ENCODE measurements at places on chromosomes 3 and 15.

- peak; percentile 96 for DNase-seq
Observed at GRCh38 chr3:15287565-15288330, 44.6 kb downstream of the SH3BP5 start.

DNA sequence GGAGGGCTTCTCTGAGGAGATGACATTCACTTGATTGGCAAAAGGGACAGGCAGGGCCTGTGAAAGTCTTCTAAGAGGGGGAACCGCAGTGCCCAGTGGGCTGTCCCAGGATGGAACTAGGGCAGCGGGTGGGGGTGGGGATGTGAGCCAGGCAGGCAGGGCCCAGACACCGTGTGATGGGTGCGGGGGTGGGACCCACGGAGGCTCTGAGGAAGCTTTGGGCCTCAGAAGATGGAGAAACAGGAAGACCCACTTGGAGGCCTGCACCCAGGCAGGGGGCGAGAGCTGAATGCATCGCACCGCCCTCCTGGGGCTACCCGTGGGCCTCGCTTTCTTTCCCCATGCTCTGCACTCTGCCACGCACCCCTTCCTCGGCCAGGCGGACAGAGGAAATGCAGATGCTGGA lies 32.9 kb upstream of the ACAD9 start:
- DNase-seq = no peak

- DNase-seq = no peak
Observed at GRCh38 chr3:74592359-74592758, 22.1 kb downstream of the CNTN3 start.

DNA sequence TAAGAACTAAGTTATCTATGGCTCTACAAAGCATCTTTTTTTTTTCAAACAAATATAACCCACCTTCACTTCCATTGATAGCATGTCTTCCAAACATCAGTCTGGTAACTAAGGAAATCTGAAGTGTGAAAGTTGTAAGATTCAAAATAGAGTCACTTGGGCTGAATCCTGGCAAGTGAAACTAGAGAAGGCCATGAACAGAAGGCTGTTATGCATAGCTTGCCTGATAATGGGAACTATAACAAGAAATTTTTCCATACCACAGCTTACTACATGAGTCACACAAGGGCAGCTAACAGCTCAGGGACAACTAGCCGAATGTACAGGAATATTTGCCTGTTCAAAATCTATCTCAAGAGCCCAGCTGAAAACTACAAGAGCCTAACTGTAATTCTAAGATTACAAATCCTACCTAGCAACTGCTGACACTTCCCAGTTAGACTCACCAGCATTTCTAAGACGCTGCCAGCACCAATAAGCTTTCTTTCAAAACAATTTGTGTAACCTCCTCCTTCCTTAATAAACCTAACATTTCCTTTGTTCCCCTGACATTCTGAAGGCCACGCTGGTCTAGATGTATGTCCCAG lies 1066.5 kb downstream of the PLOD2 start:
- peak; percentile 71 for DNase-seq

DNA sequence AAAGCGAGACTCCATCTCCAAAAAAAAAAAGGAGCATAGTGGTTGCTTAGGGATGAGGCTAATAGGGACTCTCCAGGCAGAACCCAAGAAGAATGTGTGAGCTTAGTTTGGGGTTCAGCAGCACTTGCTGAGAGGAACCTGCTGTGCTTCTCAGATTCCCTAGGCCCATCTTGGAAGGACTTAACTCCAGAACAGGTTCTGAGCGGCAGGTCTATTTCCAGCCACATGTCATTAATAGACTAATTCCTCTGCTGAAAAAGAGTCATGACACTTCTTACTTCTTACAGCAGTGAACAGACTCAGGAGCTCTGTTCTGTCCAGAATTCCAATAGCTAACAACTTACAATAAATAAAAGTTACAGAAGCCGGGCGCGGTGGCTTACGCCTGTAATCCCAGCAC lies 22.5 kb downstream of the RHOA start:
- no peak for DNase-seq

DNA sequence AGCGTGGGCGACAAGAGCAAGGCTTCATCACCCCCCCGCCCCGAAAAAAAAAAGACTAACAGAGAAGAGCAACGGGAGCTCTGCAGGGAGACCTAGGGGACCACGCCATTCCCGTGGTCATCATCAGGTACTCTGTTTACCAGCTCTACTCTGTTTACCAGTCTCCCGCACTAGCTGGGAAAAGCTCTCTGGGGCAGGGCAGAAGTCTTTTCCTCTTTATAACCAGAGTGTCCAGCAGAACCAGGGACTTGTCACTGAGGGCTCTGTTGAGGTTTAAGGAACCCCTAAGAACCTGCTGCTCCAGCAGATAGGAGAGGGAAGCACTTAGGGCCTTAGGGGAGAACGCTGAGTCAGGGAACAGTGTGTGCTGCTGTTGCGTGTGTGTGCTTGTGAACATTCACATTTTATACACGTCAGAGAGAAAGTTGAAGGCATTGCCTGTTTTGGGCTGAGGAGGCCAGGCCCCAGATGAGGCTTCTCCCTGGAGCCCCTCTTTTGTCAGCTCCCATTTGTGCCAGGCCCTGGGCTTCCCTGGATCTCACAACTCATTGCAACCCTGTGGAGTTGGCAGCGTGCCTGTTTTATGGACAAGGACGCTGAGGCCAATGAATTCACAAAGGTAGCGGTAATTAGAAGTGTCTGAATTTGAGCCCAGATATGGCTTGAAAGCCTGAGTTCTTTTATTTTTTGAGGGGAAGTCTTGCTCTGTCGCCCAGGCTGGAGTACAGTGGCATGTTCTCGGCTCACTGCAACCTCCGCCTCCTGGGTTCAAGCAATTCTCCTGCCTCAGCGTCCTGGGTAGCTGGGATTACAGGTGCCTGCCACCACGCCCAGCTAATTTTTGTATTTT lies 24.2 kb upstream of the ERICH6 start:
- no peak for DNase-seq

- DNase-seq = peak; percentile 94
Observed at GRCh38 chr3:171838218-171838720, 4.9 kb upstream of the TMEM212 start.

- no peak for DNase-seq
Observed at GRCh38 chr3:65251375-65251774, 563.6 kb upstream of the ADAMTS9 start.

- no peak for DNase-seq
Observed at GRCh38 chr3:183555541-183556081, at the start of gene KLHL6. Gene KLHL6 (minus strand): TSS chr3:183555706. CDS start chr3:183555653, 53 bp downstream.

DNA sequence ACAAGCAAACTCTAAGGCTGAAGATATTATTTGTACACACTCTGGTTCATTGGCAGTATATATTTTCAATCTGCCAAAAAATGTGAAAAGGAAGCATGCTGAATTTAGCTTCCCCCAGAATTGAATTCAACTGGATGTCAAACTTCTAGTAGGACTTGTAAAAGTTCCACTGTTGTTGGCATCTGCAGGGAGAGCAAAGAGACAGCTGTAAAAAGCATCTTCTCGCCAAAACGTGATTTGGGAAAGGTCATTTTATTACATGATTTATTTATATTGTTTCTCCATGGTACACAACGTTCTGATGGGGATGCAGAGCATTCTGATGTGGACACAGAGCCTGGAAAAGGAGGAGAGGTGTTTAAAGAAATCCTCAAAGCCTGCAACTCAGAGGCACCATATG lies 196.7 kb upstream of the ADAMTS9 start:
- no peak for DNase-seq

GRCh38 chr3:189317911-189318310 lies 146.1 kb downstream of the TPRG1 start:
- no peak for DNase-seq

DNA sequence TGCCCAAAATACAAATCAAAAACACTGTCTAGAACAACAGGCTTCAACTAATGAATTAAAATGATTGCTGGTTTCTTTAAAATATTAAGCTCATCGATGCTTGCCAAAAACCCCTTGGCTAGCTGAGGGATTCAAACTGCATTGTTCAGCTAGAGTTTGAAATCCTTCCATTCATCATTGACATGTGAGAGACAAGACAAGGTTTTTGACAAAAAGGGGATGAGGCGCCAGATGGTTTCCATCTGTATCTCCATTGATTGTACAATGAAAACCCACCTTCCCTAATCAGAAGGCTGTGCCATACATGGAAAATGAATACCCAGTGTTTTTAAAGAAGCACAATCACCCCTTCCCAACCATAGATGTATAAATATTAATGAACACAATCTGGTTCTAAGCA lies 67.8 kb downstream of the THRB start:
- DNase-seq = no peak

GRCh38 chr3:59772416-59773408 lies 722.9 kb upstream of the CFAP20DC start:
- DNase-seq = no peak

GRCh38 chr15:76058714-76059319 lies 968 bp upstream of the TMEM266 start:
- DNase-seq = peak; percentile 8

- no peak for DNase-seq
Observed at GRCh38 chr3:46660003-46660402, 33.5 kb downstream of the ALS2CL start.

- DNase-seq = no peak
Observed at GRCh38 chr3:147613725-147614124, 204.6 kb downstream of the ZIC1 start.

- no peak for DNase-seq
Observed at GRCh38 chr15:41992151-41992802, 19.9 kb upstream of the EHD4 start.

DNA sequence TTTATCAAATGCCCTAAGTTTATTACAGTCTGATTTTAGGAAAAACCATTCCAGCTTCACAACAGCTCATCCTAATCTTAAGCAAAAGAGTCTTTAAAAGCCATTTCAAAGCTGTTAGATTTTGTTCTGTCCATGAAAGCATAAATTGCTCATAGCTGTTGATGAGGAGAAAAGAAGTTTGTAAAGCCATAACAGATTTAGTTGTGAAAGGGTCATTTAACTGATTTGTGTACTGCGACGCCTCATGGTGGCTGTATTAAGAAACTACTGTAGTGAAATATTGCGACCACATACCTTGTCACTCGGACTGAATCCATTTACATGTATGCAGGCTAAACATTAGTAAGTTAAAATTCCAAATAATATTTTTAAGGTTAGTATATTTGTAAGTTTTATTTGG lies 20.9 kb downstream of the BBX start:
- DNase-seq = peak; percentile 37

- DNase-seq = no peak
Observed at GRCh38 chr3:52874864-52875587, 22.3 kb downstream of the STIMATE start.

DNA sequence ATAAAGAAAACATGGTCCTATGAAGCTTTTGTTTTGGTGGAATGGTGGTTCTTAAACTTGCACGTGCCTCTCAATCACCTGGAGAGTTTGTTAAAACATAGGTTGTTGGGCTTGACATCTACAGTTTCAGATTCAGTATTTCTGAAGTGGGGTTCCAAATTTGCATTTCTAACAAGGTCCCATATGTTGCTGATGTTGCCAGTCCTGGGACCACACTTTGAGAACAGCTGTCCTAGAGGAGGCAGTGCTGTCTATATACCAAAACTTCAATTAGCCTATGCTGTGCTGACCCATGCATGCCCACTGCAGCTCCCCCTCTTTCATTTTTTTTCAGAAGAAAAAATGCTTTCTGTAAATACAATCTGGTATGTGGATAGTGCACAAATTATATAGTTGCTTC lies 31.3 kb downstream of the ALCAM start:
- DNase-seq = no peak

DNA sequence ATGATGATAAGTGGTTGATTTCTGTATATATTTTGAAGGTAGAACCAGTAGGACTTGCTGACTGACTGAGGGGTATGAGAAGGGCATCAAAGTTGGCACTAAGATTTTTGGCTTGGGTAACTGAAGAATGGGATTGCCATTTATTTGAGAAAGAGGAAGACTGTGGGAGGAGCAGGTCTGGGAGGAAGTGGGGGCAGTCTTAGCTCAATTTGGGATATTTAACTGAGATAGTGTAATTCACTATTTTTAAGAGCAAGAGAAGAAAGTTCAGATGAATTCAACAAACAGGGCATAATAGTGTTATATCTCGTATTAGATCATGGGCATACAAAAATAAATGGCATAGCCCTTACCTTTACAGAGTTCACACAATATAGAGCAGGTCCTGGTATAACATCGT lies 1.7 kb downstream of the BUB1B start:
- no peak for DNase-seq

- DNase-seq = no peak
Observed at GRCh38 chr3:107861904-107862303, 228.9 kb downstream of the CD47 start.

- DNase-seq = peak; percentile 84
Observed at GRCh38 chr3:16439163-16439847, 74.2 kb downstream of the RFTN1 start.

DNA sequence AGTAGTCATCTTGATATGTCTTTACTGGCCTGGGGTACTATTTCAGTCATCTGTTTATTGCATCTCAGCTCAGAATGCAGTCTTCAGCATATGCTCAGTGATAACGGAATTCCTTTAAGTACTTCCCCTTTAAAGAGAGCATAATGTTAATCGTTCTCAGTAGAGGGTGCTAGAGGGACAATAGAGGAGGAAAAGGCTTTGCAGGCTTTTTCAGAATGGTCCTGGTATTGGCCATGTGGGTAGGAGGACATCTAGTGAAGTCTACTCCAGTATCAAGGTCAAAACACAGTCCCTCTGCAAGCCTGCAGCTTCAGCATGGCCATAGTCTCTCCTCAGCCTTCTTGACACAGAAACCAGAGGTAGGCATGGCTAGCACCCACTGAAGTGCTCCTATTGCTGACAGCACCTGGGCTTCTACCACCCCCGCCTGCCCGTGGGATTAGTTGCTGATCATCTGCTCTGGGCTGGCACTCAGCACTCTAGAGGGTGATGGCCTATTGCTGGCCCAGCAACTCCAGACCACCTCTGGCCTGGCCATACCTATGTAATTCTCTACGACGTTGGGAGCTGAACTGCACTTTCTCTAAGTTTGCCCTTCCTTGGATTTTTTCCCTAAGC lies 65.4 kb downstream of the KCNH8 start:
- DNase-seq = no peak

GRCh38 chr3:148062590-148062989 lies 635.1 kb upstream of the AGTR1 start:
- DNase-seq = no peak

GRCh38 chr3:150057227-150057626 lies 86.5 kb upstream of the PFN2 start:
- DNase-seq = no peak

All from fibroblast of villous mesenchyme (primary cell).